Mesenchymal stem cell (in vitro differentiated cells and primary cell): ENCODE measurements at places on chromosomes 3 and 15.

DNA sequence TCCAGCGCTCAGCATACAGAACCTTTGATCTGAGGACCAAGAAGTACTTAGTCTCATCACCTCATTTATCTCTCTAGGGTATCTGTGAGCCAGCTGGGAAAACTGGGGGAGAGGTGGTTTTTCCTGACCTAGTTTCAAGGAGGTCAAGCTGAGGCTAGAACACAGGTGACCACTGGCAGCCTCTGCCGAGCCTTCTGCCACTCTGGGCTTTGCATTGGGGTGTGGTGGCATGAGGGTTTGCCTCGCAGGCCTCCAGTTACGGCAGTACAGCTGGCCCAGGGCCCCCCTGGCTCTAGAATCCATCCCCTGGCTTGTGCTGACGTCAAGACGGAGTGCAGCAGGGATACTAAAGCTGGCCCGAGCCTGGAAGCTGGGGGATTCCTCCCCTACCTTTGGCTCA, 34.7 kb upstream of the CDCP1 start:
- no peak for DNase-seq

- DNase-seq: peak; percentile 30
These were observed 28.9 kb upstream of the KLHL6 start for GRCh38 chr3:183584246-183584913.

DNA sequence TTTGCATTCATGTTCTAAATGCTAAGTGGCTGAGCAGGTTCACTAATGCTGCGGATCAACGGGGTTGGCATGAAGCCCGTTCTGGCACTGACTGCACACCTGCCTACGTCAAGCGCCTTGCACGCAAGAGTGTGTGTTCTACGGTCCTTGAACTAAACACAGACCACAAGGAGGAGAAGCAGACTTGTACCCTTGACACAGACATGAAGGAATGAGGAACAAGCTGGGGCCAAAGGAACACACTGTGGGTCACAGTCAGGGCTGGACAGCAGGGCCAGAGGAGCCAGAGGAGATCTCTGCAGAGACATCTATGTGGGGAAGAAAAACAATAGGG, 48.0 kb upstream of the LDHAL6B start:
- no peak for DNase-seq

DNA sequence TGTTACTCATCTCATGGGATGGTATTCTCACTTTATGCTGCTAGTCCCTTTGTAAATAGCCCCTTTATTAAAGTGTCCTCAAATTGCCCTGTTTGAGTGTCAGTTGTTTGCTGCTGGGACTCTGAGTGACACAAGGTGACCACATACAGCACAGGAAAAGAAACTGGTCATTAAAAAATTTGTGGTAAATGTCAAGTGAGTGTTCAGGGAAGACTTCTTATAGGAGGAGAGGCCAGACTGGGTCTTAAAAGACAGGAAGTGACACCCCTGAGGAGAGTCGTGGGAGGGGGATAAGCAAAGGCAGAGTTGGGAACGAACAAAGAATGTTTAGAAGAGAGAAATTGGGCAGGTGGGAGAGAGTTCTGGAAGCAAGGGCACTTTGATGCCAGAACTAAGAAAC, 35.2 kb downstream of the CCR3 start:
- DNase-seq: no peak

DNA sequence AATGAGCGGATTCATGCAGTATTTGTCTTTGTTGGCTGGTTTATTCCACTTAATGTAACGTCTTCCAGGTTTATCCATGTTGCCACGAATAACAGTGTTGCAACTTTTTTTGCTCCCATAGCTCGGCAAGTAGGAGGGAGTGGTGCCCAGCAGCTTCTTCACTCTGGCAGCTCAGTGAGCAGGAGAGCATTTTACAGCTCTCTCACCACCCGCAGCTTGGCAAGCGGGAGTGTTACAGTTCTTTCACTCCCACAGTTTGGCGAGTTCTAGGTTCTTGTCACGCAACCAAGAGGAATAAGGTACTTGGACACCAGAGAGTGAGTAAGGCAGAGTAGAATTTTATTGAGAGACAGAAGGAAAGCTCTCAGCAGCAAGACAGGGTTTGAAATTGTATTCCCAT, 935.2 kb downstream of the TBL1XR1 start:
- no peak for DNase-seq

GRCh38 chr3:129404130-129404529, 24.3 kb downstream of the EFCAB12 start:
- no peak for DNase-seq

DNA sequence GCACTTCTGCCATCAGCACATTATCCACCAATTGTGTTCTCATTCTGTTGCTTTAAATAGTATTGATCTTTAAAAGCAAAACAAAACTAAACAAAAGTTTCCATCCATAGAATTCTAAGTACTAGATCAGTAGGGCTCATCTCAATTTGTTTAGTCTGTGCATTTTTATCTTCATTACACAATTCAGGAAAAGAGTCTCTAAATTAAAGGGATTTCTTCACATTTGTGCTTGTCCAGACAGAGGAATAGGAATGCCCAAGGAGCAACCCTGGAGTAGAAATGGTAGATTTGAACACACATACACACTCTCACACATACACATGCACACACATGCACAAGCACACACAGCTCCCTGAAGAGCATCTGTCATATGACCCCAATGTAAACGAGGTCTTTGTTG, 21.4 kb downstream of the LMCD1 start:
- DNase-seq: peak; percentile 68

DNA sequence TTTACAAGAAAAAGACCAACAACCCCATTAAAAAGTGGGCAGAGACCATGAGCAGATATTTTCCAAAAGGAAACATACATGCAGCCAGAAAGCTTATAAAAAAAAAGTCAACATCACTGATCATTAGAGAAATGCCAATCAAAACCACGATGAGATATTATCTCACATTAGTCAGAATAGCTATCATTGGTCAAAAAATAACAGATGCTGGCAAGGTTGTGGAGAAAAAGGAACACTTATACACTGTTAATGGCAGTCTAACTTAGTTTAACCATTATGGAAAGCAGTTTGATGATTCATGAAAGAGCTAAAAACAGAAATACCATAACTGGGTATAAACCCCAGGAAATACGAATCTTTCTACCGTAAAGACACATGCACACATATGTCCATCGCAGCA, 76.3 kb downstream of the SUCNR1 start:
- no peak for DNase-seq

GRCh38 chr15:36449084-36449661, 130.3 kb upstream of the CDIN1 start:
- no peak for DNase-seq

GRCh38 chr3:4806535-4807108, 172.6 kb upstream of the BHLHE40 start:
- no peak for DNase-seq

DNA sequence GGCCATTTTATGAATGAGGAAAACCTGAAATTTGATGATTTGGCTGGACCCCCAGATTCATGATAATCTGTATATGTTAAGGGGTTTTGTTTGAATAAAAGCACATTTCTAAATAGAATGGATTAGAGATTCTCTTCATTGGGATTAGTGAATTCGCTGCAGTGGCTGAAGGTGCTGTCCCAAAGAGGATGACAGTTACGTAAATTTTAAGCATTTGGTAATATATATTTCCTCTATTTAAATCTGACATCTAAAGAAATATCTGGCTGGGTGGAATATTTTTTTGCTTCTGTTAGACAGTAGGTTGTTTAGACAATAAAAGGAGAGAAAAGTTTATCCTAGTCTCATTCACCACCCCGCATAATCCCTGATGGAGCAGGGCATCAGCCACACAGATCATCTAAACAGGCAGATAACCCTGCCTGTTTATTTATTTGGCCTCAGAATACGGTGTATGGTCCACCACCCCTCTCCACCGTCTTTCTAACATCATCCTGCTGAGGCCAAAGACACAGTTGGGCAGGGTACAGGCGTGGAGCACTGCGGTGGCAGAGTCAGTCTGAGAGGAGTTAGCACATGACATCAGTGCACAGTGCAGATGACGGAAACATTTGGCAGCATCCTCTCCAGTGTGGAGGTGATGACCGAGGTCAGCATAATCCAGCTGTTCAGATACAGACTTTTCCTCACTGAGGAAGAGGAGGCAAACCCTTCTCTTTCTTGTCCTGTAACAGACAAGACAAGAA, 20.4 kb upstream of the NFKBIZ start:
- DNase-seq: peak; percentile 77
